ENCODE measurements at places on chromosomes 6 and 20.

GRCh38 chr20:62840244-62841197, 21.1 kb downstream of the TCFL5 start:
- no peak for DNase-seq

GRCh38 chr6:31289788-31290187, 17.9 kb upstream of the HLA-C start:
- no peak for DNase-seq

DNA sequence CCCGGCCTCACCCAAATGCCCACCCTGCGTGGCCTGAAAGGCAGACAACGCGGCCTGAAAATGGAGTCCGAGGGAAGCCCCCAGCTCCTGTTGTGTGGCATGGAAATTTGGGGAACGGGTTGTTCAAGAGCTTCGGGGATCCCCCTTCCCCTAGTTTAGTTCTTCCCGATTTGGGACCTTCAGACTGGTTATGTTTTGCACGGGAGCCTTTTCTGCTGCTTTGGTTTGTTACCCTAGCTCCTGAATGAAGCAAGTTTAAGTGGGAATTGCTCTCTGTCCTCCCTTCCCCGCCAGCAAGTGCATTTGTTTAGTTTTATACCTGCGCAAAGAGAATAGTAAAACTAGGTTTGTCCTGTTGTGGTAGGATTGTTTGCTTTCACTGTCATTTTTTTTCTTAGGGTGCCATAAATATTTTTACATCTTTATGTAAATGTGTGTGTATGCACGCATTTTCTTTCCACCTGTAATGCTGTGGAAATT, 604 bp downstream of the SH3BGRL2 start:
- no peak for DNase-seq

GRCh38 chr6:19664878-19665612, 172.1 kb upstream of the ID4 start:
- no peak for DNase-seq

DNA sequence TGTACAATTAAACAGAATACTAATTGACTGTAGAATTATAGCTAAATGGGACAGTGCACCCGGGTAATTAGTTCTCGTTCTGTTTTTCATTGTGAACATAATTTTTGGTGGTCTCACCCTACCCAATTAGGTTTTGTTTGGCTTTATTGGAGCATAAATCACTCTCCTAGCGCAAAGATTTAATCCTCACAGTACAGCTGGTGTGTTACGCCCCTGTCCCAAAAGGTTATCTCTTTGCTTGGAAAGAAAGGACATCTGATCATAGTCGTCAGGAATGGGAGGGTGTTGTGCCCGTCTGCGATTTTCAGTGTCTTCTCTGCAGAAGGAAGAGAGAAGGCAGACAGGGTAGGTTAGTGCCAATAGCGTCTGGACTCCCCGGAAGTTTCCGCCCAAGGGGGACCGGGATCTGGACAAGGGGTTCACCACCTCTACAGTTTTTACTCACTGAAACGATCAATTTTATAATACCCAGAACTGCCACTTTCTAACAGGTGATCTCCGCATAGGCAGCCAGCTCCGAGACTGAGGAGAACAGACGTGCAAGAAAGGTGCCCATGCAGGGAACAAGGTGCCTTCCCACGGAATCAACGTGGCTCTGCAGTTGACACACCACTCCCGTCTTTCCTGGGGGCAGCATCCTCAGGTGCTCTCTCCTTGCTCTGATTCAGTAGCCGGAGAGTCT, 617.4 kb upstream of the CDH4 start:
- no peak for DNase-seq

- DNase-seq: no peak
Observed at GRCh38 chr20:3753501-3754275, 13.9 kb downstream of the ADISSP start.

Data from right forelimb (tissue), 1 donor.